Forelimb muscle (tissue), 1 donor: ENCODE measurements at places on chromosomes 7 and 10. TPM values are rescaled to one million over a fixed set of nuclear protein-coding genes. Genes with fewer than 3 reads are reported as not detected.

The METTL2B gene
- polyA plus RNA-seq, result 20.7 TPM

The TCF7L2 gene
- 47.5 TPM for polyA plus RNA-seq

DNA sequence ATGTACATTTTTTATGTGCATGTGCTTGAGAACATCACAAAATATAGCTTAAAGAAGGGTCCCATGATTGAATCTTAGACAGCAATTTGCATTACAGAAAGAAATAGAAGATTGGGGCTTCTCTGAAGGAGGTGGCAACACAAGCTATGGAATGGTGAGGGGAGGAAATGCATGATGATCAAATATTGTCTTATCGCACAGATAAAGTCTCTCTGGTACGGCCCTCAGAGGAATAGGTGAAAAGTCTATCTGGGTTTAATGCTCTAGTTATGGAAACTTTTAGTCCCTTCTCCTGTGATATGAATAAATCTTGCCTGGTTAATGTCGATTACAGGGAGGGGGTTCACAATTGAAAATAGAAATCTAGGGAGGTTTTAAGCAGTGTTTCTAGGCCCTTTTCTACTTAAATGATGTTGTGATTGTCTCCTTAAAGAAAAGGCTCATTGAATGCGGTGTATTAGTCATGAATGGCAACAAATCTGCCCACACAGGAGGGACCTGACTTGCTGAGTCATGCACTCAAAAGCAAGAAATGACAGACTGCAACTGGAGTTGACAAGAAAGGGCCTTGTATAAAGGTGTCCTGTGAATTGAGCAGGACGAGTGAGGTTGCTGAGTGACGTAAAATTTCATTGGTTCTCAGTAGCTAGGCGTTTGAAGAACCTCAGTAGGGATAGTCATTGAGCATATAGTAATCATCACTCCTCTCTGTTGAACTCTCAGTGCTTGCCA lies 133.4 kb upstream of the CSTF2T start:
- DNase-seq, result no peak

GRCh38 chr7:2060701-2061100 lies 172.0 kb downstream of the MAD1L1 start:
- no peak for DNase-seq

DNA sequence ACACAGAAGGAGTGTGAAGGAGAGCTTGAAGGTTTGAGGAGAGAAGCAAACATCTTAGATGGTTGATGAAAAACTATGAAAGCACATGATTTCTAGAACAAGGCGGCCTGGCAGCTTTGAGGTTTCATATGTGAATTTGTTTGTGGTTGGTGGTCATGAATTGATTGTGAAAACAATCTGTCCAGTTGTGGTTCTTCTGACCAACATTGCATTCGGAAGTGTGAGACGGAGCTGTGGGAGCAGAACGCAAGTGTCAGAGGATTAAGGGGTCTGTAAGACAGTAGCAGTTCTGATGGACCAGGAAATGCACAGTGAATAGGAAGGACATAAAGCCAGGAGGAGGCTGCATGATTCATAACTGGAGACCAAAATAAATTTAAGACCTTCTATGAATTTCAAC lies 594.6 kb downstream of the NXPH1 start:
- DNase-seq, result no peak
